Activated gamma-delta T cell treated with Interleukin-2 at 50 U/mL for 16 hours (primary cell): ENCODE measurements at places on chromosomes 1 and 21.
A peak's percentile ranks its signal among the peaks of the same experiment; 100 is the strongest.

DNA sequence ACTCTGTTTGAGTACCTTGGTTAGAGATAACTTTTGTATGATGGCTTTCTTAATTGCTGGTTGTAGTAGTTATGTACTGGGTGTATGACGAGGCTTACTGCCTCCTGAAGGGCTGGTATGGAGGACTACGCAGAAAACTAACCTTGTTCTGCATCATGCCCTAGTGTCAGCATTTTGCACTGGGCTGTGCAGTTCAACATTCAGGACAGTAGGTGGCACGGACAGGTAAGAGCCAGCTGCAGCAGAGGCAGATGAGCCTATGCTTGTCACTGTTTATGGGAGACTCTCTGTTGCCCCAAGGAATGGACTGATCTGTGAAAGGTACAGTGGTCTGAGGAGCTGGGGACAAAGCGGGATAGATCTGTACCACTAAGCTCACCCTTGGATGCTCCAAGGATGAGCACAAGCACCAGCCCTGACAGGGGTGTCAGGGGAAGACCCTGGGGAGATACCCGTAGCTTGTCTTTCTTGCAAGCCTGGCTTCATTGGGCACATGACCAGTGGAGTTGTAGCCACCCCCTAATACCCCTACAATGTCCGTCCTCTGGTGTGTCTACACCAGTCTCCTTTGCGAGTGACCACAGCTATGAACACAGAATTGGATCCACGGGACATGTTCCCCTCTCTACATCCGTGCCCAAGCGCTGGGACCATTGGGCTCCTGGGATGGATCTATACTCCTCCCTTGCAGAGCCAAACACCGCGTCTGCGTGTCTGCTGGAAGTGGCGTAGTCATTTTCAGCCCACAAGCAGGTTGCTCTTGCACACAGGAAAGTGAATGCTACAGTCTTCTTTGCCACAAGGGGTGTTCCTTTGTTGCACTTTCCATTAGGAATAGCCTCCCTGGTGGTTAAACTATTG, 51.1 kb upstream of the CFHR3 start:
- peak; percentile 10 for DNase-seq

DNA sequence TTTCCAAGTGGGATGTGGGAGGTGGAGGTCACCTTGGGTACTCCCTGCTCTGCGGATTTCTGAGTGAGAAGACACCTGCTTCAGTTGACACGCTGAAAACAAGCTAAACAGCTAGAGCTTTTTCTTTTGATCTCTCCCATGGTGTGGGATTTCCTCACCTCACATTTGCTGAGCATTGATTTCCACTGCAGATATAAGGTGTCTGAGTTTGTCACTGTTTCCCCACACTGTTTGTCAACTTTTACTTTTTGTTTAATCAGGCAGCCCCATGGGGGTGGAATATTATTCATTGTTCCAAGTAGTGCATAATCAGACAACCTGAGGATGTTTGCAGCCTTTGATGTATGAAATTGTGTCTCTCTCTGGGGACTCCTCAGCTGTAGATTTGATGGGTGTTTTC, 49.5 kb downstream of the FASLG start:
- DNase-seq: no peak

DNA sequence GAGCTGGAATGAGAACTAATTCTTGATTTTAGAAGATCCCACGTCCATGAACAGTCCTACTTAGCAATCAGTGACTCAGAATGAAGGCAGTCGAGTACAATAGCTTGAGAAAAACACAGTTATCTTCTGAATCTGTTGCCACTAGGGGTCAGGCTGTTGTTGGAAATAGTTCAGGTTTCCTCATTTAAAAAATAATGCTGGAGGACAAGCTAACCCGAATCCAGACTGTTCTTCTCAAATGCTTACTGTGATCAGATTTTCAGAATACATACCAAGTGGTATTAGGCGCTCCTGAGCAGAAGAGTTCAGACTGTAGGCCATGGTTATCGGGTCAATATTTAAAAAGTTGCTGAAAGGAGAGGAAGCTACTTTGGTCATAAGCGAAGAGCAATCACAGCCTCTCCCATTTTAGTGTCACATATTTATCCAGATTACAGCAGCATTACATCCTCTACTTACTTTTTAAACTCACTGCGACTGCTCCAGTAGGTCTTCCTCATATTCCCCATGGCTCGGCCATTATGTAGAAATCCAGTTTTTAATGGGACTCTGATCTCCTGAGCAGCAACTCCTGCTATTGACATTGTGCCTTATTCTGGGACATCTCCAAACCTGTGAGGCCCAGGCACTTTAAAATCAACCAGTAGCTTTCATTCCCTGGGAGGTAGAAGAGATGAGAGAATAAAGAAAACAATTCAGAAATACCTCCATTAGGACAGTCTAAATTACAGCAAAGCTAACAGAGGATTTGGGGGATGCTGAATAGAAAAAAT, 10.9 kb downstream of the ERRFI1 start:
- DNase-seq: peak; percentile 34

GRCh38 chr1:219670426-219671149, 57.7 kb upstream of the ZC3H11B start:
- DNase-seq: no peak

DNA sequence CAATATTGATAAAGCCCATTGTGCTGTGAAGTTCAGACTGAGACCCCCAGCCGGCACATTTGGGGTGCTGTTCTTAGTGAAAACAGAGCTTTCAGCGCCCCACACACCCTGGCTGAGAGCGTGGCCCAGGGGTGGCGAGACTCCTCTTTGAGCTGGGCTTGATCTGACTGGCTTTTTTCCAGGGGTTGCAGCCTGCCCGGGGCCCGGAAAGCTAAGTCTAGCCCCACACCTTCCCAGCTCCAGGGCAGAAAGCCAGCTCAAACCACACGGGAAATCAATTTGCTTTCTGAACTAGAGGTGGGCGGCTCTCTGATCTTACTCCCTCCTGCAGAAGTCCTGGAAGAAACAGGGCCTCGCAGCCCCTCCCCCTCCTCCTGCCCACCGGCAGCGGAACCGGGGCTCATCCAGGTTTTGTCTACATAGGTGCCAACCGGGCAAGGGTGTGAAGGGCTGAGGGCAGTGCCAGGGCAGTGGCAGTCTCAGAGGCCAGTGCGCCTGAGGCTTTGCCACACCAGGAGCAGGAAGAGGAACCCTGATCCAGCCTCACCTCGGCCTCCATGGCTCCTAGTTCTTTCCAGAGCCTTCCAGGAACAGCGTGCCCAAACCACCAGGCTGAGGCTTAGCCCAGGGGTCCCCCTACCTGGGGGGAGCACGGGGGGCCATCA, 155.3 kb downstream of the NPHP4 start:
- DNase-seq: no peak

GRCh38 chr1:42639116-42639515, 19.1 kb upstream of the PPIH start:
- no peak for DNase-seq

DNA sequence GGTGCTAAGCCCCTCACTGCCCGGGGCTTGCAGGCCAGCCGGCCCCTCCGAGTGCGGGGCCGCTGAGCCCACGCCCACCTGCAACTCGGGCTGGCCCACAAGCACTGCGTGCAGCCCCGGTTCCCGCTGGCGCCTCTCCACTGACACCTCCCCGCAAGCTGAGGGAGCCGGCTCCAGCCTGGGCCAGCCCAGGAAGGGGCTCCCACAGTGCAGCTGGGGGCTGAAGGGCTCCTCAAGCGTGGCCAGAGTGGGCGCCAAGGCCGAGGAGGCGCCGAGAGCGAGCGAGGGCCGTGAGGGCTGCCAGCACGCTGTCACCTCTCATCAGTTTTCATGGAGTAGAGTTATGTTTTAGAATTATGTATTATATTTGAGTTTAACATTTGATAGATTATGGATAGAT, 176.5 kb upstream of the FAM78B start:
- no peak for DNase-seq

DNA sequence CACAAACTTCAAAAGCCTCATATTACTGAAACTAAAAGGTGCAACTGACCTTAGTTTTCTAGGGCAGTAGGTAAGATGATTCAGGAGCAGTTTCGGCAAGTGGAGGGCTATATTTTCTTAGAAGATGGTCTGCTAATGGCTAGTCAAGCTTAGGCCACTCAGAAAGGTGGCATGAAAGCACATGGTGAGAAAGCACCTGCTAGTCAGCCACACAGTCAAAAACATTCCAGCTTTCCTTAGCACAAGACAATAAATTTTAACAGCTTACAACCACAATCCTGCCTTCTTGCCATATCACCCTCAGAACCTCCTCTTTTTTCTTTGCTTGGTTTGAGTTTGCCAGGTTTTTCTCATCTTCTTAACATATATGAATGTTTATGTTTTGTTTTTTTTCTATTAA, 81.1 kb upstream of the SLFNL1 start:
- DNase-seq: no peak

GRCh38 chr1:26582836-26583460, 53.4 kb downstream of the RPS6KA1 start:
- no peak for DNase-seq

GRCh38 chr21:31326522-31327242, 17.4 kb downstream of the TIAM1 start:
- DNase-seq: no peak

GRCh38 chr1:3061981-3062615, 6.9 kb upstream of the PRDM16 start:
- no peak for DNase-seq

GRCh38 chr1:110890474-110891196, 17.7 kb downstream of the CD53 start:
- DNase-seq: no peak

DNA sequence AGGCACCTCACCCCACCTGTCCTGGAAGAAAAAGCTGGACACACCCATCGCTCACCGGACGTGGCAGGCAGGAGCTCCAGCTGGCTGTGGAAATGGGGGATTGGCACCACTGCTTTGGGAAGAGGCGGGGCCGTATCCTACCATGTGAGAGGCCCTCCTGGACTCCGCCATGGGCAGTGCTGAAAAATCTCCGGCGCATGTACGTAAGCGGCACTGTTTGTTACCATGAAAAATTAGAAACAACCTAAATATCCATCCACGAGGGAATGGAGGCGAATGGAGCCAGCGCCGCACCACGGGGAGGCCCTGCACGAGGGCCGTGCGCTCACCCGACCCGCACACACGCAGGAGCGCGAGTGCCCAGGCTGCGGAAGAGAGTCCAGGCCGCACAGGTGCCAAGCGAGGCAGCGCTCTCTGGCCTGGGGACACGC, 3.1 kb downstream of the KRTAP10-8 start:
- DNase-seq: no peak

GRCh38 chr1:231478811-231479210, 49.7 kb upstream of the TSNAX start:
- no peak for DNase-seq

GRCh38 chr1:94722181-94722580, 98.0 kb upstream of the SLC44A3 start:
- no peak for DNase-seq

GRCh38 chr1:197782722-197783360, 7.6 kb upstream of the DENND1B start:
- no peak for DNase-seq

GRCh38 chr1:31318146-31318545, 21.3 kb downstream of the ZCCHC17 start:
- DNase-seq: no peak

DNA sequence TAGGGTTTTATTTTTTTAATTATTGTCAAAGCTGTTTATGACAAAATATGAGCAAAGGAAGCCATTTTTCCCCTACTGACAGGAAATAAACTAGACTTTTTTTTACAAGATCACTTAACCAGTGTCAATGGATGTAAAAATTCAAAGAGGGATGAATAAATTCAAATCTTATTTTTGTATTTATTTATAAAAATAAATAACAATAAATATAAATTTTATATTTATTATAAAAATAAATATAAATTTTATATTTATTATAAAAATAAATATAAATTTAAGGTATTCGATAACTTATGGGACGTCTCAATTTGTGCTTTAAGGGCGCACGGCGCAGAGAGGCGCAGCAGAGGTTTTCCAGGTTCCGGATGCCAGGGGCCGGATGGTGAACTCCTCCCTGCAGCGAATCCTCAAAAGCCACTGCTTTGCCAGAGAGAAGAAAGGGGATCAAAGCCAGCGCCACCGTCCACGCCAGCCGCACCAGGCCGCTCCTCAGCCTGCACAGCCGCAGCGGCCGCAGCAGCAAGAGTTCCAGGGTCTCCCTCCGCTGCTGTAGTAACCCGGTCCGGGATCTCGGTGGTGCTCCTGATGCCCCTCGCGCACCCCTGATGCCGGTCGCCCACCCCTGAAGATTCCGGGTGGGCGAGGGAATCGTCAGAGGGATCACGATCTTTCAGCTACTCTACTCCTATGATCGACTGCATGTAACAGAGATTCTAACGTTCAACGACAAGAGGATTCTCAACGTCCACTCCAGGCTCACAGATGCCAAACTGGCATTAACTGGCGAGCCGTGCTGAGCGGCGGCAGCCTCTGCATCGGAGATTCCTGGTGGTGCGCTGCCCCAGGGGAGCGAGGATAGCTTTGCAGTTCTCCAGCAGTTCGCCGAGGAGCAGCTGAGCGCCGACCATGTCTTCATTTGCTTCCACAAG, 28.5 kb upstream of the RLF start:
- no peak for DNase-seq

DNA sequence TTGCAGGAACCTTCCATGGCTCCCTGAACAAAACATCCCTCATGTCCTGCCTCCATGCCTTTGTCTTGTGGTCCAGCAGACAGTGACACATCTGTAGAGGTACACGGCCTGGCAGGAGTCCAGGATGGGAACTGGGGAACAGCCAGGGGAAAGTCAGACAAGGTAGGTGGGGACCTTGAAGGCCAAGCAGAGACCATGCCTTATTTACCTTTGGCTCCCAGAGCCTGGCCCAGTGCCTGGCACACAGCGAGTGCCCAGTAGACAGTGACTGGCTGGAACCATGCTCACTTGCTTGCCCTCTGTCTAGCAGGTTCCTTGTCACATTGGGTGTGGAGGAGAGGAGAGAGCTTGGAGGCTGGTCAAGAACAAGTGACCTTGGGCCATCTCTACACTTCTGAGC, 81.0 kb downstream of the BCAR3 start:
- DNase-seq: no peak

GRCh38 chr1:28535180-28535579, 17.7 kb upstream of the TRNAU1AP start:
- no peak for DNase-seq

- no peak for DNase-seq
Observed at GRCh38 chr1:193516755-193517388, 330.5 kb upstream of the B3GALT2 start.

- DNase-seq: no peak
Observed at GRCh38 chr1:219088778-219089557, 84.7 kb upstream of the LYPLAL1 start.

GRCh38 chr1:108075055-108075454, 110.1 kb upstream of the VAV3 start:
- DNase-seq: no peak

- no peak for DNase-seq
Observed at GRCh38 chr1:52544665-52545525, 8.0 kb downstream of the TUT4 start.

- DNase-seq: no peak
Observed at GRCh38 chr1:65425006-65425405, 4.5 kb downstream of the LEPR start.

DNA sequence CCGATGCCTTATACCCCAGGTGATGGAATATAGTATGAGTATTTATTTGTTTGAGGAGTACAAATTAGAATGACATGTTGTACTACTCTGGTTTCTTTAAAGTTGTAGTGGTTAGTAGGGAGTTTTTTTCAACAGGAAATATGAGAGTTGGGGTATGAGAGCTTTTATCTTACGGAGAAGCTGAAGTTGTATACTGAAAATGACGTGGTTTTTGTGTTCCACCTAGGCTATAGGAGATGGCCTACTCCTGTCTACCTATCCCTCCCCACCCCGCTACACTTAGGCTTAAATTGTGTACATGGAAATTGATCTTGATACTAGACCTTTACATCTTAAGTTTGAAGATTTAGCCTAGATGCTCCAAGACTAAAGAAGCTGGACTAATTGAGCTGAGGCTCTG, 6.8 kb upstream of the HAX1 start:
- DNase-seq: no peak
